ENCODE measurements at places on chromosomes 2 and 18.

- no peak for DNase-seq
These were observed 36.0 kb downstream of the PCBP1 start for GRCh38 chr2:70123051-70123828.

- no peak for DNase-seq
These were observed 105.2 kb downstream of the SEPTIN10 start for GRCh38 chr2:109508556-109508955.

DNA sequence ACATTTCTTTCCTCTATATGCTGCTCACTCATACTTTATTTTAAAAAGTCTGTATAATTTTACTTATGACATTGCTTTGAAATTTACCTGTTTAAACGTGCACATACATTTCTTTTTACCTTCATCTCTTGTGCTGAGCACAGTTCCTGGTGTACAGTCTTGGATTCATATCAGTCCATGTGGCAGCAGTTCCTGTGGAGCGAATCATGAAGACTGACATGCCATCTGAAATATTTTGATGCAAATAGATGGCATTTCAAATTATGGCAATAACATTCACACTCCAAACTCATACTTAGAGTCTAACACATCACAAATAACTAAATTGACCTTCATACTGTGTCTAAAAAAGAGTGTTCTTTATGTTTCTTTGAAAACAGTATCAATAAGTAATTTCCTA lies 90.3 kb upstream of the CDH2 start:
- DNase-seq = no peak

DNA sequence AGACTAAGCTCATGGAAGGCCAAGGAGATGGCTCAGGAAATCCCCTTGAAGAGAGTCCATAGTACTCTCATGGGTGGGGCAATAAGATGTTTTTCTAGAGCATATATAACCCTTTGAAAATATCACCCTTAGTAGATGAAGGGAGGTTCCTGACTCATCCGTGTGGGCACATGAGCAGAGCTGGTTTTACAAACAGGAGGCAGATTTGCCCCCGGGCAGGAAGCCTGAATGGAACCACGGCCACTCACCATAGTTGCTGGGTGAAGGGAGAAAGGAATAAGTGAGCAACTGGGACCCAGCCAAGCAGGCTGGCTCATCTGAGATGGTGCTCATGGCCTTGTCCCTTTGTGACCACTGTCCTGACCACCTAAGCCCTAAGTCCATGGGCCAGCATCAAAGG lies 29.0 kb upstream of the MAPRE3 start:
- DNase-seq = no peak

- no peak for DNase-seq
These were observed 8.1 kb upstream of the BMP10 start for GRCh38 chr2:68879296-68879695.

- DNase-seq = no peak
These were observed 246.3 kb upstream of the SIX2 start for GRCh38 chr2:45255563-45255962.

- DNase-seq = no peak
These were observed 16.1 kb downstream of the RASGRP3 start for GRCh38 chr2:33492399-33493134.

GRCh38 chr2:32422133-32422532 lies 65.3 kb downstream of the BIRC6 start:
- no peak for DNase-seq

DNA sequence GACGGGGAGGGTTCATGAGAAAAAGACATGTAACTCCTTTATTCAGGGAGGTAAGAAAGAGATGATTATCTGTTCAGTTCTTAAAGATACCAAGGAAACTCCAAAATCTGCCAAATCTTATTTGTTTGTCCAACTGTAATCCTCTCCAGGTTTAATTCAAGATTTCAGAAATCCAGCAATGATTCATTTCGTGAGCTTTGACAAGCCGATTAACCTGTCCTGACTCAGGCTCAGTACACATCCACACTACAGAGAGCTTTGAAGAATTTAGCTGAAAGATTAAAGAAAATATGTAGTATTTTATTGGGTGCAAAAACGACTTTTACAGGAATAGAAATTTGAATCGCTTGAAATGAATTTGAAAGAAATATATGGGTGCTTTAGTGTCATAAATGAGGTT lies 1.1 kb downstream of the SPAG16 start:
- no peak for DNase-seq

DNA sequence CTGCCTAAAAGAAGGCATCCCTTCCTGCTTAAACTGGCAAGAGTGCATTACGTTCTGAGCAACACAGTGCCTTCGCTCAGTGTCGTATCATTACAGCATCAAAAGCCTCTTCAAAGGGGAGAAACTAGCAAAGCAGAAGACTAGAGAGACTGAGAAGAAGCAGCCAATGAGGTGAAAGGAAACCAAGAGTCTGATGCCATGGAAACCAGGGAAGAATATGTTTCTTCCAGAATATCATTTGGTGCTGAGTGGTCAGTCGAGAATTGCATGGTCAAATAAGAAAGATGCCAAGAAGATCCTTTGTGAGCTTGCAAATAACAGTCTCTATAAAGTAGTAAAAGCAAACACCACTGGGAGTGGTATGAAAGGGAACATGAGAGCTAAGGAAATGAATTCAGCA lies 312.1 kb upstream of the CHST9 start:
- DNase-seq = no peak

DNA sequence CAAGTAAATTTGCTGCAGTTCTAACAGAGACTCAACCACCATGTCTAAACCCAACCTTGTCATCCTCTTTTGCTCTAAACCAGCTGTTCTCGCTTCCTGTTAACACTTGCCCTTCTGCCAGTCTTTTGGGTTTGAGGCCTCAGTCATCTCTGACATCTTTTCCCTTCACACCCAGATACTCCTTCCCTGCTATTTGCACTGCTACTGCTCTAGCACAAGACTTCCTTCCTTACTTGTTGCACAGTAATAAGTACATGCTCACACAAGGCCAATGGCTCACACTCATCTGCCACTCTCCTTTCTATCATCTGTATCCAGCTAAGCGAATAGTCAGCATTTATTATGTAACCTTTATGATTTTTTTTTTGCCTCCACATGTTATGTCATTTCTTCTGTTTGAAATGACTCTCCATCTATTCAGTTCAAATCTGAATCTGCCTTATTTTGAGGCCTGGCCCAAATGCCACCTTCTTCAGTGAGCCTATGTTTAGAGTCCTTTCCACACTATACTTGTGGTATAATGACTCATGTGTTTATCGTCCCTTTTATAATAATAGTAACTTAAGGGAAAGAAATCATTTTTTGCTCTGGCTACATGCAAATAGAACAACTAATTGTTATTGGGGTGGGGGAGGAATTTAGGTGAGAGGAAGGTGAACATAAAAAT lies 22.5 kb upstream of the CDKL4 start:
- no peak for DNase-seq

DNA sequence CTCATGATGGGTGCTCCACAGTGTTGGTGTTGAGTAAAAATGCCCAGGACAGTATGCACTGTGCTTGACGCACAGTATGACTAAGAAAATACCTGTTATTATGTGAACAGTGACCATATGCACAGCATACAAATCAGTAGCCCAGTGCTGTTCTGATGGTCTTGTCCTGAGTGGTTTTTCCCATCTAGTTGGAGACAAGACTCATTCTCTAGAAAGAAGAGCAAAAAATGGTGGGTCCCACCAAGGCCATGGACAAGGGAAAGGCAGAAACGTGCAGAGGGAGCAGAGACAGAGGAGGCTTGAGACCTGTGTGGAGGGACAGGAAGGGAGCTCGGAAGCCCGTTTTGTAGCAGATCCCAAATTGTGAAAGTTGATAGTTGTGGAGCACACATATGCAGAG lies 987 bp upstream of the SMIM21 start:
- DNase-seq = no peak

DNA sequence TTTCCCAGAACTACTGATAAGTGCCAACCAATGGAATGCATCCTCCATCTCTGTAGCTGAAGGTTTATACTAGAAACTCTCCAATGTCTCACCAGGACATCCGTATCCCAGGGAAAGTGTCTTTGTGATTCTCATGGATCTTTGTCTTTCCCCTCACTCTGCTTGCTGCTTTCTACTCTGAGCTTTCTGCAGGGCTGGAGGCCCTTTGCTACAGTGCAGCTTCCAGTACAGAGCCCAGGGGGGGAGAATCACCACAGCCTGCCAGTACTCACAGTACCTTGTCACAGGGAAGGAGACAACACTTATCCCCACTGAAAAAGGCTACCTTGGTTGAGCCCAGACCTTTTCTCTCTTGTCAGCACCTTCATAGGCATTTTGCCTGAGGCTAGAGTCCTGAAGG lies 627.0 kb downstream of the CNTNAP5 start:
- no peak for DNase-seq

GRCh38 chr18:27704736-27705361 lies 472.1 kb downstream of the CDH2 start:
- DNase-seq = no peak

DNA sequence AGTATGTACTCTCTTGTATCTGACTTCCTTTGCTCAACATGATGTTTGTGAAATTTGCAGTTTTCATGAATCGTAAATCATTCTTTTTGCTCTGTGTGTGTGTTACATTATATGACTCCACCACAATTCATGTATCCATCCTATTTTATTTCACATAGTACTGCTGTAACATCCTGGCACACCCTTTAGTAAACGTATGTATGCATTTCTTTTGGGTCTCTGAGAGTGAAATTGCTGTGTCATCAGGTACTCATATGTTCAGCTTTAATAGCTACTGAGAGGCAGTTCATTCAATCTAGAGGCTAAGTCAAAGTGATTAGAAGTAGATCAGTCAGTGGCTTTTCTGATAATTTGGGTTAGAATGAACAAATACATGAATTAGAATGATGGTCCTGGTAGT lies 118.8 kb downstream of the ESCO1 start:
- DNase-seq = no peak

GRCh38 chr18:55119434-55119833 lies 160.2 kb upstream of the CCDC68 start:
- no peak for DNase-seq

DNA sequence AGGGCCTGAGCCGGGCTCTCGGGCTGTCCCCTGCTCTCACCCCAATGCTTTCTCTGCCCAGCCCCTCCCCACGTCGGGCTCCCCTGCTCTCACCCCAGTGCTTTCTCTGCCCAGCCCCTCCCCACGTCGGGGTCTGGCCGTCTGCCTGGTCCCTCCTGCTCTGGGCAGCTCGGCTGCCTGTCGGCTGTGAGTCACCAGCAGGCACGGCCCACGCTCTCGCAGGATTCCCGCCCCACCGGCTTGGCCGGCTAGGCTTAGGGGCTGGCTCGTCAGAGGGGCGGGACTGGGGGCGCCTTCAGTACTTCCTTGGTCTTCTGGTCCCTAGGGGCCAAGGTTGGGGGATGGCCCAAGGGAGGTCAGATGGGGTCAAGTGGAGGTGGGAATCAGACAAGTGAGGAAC lies 3.3 kb downstream of the BOK start:
- DNase-seq = no peak

DNA sequence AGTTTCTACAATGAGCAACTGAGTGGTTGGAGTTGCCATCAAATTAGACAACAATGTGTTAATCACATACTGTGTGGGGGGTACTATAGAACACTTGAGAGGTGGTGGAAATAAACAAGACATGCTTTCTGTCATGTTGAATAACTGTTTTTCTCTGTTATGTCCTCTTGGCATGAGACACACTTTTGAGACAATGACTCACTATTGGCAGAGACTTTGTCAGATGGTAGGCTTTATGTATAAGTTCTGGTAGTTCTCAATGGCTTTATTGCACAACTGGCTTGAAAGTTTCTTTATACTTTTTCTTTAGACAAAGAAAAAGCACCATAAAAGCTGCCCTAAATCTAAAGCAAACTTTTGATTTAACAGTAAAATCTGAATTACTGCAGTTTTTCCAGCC lies 578.7 kb downstream of the ADCYAP1 start:
- DNase-seq = no peak

DNA sequence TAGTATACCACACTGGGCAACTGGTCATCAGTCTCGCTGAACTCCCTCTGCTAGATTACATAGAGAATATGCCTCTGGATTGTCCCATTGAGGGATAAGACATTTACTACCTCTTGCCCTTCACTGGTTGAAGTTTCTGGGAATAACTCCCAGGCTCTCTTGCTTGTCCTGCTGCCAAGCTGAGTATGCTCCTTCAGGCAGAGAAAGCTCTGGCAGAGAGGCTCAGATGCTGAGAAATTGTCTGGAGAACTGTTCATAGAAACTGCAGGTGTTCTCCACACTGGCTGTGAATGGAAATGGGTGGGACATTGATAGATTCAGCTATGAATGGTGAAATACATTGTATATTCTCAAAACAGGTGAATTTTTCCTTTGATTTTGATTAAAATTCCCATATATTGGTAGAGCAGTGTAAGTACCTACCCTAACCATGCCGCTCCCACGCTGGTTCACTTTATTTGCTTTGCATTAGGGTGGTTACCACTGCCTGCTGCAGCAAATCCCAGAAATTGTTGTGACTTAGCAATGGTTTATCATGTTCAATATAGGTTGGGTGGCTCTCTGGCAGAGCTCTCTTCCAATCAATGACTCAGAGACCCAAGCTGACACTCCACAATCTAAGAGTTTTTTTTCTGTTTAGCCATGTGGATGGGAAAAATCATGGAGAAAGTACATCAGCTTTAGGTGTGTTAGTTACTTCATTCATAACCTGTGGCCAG lies 36.7 kb downstream of the FAM117B start:
- DNase-seq = no peak

DNA sequence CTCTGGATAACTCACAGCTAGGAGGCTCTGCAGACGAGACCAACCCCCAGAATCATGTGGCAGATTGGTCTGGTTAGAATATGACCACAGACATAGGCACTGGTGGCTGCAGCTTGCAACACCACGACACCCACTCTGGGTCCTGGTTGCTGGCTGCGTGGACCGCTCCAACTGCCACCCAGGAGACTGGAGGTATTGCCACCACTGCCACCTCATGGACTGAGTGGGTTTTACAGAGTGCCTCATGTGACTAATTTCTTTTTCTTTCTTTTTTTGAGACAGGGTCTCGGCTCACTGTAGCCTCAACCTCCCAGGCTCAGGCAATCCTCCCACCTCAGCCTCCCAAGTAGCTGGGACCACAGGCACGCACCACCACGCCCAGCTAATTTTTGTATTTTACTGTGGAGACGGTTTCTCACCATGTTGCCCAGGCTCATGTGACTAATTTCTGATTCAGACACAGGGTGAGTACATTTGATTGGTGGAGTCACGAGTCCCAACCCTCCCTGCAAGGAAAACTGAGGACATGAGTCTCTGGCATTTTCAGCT lies 29.9 kb upstream of the NT5DC4 start:
- no peak for DNase-seq

- no peak for DNase-seq
These were observed 59.1 kb downstream of the VSNL1 start for GRCh38 chr2:17599617-17600016.

DNA sequence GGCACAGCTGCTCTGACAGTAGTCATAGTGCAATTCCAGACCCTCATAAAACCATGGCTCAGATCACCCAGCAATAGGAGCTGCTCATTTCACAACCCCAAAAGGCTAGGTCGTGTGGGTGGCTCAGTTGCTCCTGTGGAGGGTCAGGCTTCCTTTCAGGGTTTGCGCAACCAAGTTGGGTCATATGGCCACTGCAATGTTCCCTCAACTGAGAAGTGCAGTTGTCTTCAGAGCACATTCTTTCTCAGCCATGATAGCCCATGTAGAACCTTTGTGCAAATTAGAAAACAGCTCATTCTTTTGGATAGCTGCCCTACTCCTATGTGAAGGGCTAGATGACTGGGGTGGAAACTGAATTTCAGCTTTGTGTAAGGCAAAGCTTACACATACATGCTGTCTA lies 3.2 kb downstream of the SERPINB13 start:
- DNase-seq = no peak
